ENCODE measurements at places on chromosomes 6 and 20.
A peak's percentile ranks its signal among the peaks of the same experiment; 100 is the strongest.

DNA sequence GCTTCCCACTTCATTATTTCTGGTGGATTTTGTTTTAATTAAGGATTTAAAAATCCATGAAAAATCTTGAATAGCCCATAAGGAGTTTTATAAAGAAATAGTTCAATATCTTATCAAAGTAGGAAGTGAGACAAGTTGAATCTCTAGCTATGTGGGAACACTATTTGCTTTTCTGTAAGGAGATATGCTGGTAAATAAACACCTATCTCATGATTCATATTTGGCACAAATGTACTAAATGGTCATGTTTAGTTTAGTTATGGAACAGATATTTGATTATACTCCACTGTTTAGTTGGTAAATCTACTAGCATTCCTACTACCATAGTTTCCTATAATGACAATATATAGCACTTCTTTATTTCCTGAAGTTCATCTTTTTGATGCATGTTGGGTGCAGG lies 239.9 kb upstream of the CEP162 start:
- no peak for DNase-seq

GRCh38 chr6:24940311-24940917 lies 4.7 kb upstream of the RIPOR2 start:
- no peak for DNase-seq

GRCh38 chr20:33679758-33680485 lies 5.7 kb upstream of the NECAB3 start:
- no peak for DNase-seq

- DNase-seq: peak; percentile 21
Observed at GRCh38 chr6:145096846-145097245, 638.5 kb downstream of the EPM2A start.

- no peak for DNase-seq
Observed at GRCh38 chr6:85472744-85473143, 22.9 kb downstream of the NT5E start.
